Panc1 (cell line): ENCODE measurements at places on chromosomes 4 and X. TPM values are rescaled to one million over a fixed set of nuclear protein-coding genes. Genes with fewer than 3 reads are reported as not detected.

- no peaks in the 10 kb centered on the region for H3K27me3 ChIP-seq
- H3K36me3 ChIP-seq, result no peaks in the 10 kb centered on the region
- no peak for DNase-seq
- peak overlapping the region; percentile 53 for H3K27ac ChIP-seq
- no peak overlapping the region for H3K4me3 ChIP-seq
Measured at GRCh38 chr4:6695660-6696610, 2.3 kb downstream of the S100P start.

- no peaks in the 10 kb centered on the region for H3K4me1 ChIP-seq
- H3K36me3 ChIP-seq, result no peaks in the 10 kb centered on the region
- H3K27me3 ChIP-seq, result no peaks in the 10 kb centered on the region
Measured at GRCh38 chr4:79141530-79141929, 184.3 kb downstream of the NAA11 start.

GRCh38 chrX:150696866-150697265, 3.7 kb downstream of the MTMR1 start:
- DNase-seq, result no peak
- H3K4me1 ChIP-seq, result peaks cover 6% of the 10 kb centered on the region
- no peak overlapping the region for H3K27ac ChIP-seq
- no peak overlapping the region for H3K4me3 ChIP-seq
- no peaks in the 10 kb centered on the region for H3K27me3 ChIP-seq

- no peaks in the 10 kb centered on the region for H3K4me1 ChIP-seq
- no peak overlapping the region for H3K4me3 ChIP-seq
- no peaks in the 10 kb centered on the region for H3K36me3 ChIP-seq
- H3K27ac ChIP-seq, result no peak overlapping the region
Measured at GRCh38 chr4:84856468-84857049, 109.9 kb downstream of the WDFY3 start.

- no peaks in the 10 kb centered on the region for H3K36me3 ChIP-seq
- no peak for DNase-seq
- H3K27ac ChIP-seq, result no peak overlapping the region
- no peaks in the 10 kb centered on the region; the same call in 1 of the 2 replicates for H3K27me3 ChIP-seq
Measured at GRCh38 chrX:43663173-43663572, 7.1 kb downstream of the MAOA start.

DNA sequence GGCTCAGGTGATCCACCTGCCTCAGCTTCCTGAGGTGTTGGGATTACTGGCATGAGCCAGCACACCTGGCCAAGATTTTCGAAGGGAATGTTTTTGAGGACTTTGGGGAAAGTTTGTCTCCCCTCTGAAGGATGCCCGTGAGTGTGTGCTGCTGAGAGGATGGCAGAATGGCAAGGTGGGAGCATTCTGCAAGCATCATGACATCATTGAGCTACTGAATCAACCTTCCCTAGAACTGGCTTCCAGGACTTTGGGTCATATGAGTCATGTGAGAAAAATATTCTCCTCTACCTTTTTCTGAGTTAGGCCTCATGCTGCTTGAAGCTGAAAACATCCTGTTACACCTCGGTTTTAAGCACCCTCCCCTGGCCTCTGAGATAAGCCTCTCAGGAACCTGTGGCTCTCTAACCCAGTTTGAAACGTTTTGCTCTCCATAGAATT, 31.0 kb downstream of the TMEM131L start:
- no peak overlapping the region for H3K27ac ChIP-seq
- no peak overlapping the region for H3K4me3 ChIP-seq
- no peaks in the 10 kb centered on the region for H3K27me3 ChIP-seq
- no peak for DNase-seq
- no peaks in the 10 kb centered on the region for H3K4me1 ChIP-seq

- no peak overlapping the region for H3K27ac ChIP-seq
- no peaks in the 10 kb centered on the region for H3K36me3 ChIP-seq
- DNase-seq, result peak; percentile 17
Measured at GRCh38 chr4:112060212-112060611, 85.0 kb upstream of the FAM241A start.

KLHL4 gene
- total RNA-seq, result 27.6 TPM

FRAS1 gene
- 0.23 TPM for total RNA-seq

TMEM31 gene
- not detected for total RNA-seq

GRCh38 chr4:25654031-25654970, 1.4 kb upstream of the SLC34A2 start:
- no peak overlapping the region for H3K27ac ChIP-seq
- no peak overlapping the region for H3K4me3 ChIP-seq
- no peak for DNase-seq

EFHC2 gene
- total RNA-seq, result 0.28 TPM

DNA sequence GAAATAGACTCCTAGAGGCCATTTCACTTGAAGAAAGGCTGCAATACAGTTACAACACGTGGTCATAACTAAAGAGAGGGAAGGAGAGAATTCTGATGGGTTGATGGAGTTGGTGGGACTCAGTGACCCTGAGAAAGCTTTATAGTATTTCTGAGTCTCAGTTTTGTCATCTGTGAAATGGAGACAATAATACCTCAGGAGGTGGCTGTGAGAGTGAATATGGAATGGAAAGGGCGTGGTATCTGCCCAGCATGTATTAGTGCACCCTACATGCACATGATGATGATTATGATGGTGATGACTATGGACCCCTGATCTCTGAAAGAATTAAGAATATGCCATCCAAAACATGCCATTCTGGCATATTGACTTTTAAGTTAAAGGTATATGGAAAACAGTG, 66.0 kb downstream of the RHOH start:
- H3K27me3 ChIP-seq, result no peaks in the 10 kb centered on the region
- H3K4me3 ChIP-seq, result no peak overlapping the region
- no peaks in the 10 kb centered on the region for H3K4me1 ChIP-seq
- H3K27ac ChIP-seq, result peak overlapping the region; percentile 56; the same call in 1 of the 2 replicates
- H3K36me3 ChIP-seq, result no peaks in the 10 kb centered on the region

- H3K4me3 ChIP-seq, result peak overlapping the region; percentile 63
- H3K4me1 ChIP-seq, result no peaks in the 10 kb centered on the region; the same call in 1 of the 2 replicates
- DNase-seq, result no peak
- no peaks in the 10 kb centered on the region for H3K27me3 ChIP-seq
- no peaks in the 10 kb centered on the region; the same call in 1 of the 2 replicates for H3K36me3 ChIP-seq
Measured at GRCh38 chr4:76233967-76234678, 17.4 kb upstream of the FAM47E start.

- H3K36me3 ChIP-seq, result no peaks in the 10 kb centered on the region
- no peaks in the 10 kb centered on the region for H3K27me3 ChIP-seq
- H3K4me1 ChIP-seq, result no peaks in the 10 kb centered on the region
- no peak overlapping the region for H3K27ac ChIP-seq
Measured at GRCh38 chrX:15599461-15599860, 1.3 kb downstream of the ACE2 start.

ZGRF1 gene
- total RNA-seq, result 7.4 TPM

PIGA gene
- total RNA-seq, result 8.2 TPM

DNA sequence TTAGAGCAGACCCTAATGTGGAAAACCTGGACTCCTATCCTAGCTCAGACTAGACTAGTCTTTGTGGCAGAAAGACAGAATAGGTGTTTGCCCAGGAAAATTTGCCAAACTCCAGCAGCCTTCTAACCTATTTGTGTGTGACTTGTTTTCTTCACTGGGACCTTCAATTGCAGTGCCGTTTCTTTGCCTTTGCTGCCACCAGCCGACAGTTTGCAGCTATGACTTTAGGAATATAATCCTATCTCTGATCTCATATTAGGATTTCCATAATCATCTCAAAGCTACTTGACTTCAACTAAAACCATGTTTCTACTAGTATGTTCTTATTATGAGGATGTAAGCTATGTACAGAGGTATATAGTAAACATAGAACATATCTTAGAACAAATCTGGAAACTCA, 60.2 kb upstream of the PGAM4 start:
- H3K4me1 ChIP-seq, result no peaks in the 10 kb centered on the region
- no peak for DNase-seq
- no peaks in the 10 kb centered on the region for H3K36me3 ChIP-seq
- H3K27ac ChIP-seq, result no peak overlapping the region
- H3K4me3 ChIP-seq, result no peak overlapping the region

DNA sequence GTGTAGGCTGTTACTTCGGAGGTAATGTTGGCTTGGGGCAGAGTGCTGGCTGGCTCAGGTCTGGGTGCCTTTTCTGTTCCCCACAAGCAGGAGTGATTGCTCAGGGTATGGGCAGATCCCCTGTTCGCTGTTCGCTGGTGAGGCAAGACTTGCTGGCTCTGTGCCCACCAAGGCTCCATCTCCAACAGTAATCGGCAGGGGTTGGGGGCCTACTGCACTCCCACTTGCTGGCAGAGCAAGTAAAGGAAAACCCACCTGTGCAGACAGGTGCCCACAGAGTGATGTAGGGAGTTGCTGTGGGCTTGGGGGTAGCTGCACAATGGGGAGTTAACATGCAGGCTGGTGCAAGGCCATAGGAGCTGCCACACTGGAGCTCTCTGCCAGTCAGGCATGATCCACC, 8.0 kb upstream of the TMSB15C start:
- no peak overlapping the region for H3K4me3 ChIP-seq
- no peak overlapping the region for H3K27ac ChIP-seq
- H3K36me3 ChIP-seq, result no peaks in the 10 kb centered on the region
- H3K27me3 ChIP-seq, result peaks cover 2% of the 10 kb centered on the region; the same call in 1 of the 2 replicates

DNA sequence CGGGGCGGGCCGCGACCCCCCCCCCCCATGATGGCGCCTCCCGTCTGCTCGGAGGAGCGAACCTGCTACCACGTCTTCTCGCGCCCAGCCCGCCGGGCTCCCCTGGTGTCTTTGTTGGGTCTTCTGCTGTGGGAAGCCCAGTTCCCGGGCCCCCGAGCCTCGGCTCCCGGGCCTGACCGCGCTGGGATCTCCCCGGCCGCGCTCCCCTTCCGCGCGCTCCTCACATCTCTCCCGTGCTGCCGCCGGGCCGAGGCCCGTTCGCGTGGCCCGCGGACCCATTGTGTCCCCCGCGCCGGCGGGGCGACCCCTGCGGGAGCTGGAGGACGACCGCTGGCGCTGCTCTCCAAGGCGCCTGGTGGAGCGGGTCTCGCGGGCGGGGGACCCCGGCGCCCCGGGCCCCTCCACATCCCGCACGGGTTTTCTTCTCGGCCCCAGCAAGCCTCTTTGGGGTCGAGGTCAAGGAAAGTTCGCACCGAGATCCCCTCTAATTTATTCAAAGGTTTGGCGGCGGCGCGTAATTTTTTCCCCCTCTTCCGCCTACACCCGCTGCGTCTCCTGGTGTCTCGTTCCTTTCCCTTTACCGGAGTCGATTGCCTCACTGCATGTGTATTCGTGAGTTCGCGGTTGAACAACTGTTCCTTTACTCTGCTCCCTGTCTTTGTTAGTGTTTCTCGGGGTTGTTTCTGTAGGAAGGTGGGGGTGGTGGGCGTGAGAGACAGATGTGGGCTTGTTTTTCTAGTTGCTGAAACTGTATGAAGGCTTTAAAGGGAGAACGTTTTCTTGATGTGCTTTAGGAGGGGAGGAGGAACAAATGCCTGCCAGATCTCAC, 770 bp downstream of the SMAD1 start:
- no peak for DNase-seq
- peak overlapping the region; percentile 86 for H3K27ac ChIP-seq
- no peaks in the 10 kb centered on the region for H3K27me3 ChIP-seq
- peak overlapping the region; percentile 76 for H3K4me3 ChIP-seq
- H3K36me3 ChIP-seq, result no peaks in the 10 kb centered on the region

CT45A1 gene
- total RNA-seq, result not detected

GRCh38 chr4:27666943-27667342, 806.3 kb downstream of the STIM2 start:
- H3K4me3 ChIP-seq, result no peak overlapping the region
- H3K27me3 ChIP-seq, result no peaks in the 10 kb centered on the region
- H3K27ac ChIP-seq, result no peak overlapping the region
- H3K36me3 ChIP-seq, result no peaks in the 10 kb centered on the region
- no peaks in the 10 kb centered on the region for H3K4me1 ChIP-seq

EXOC1L gene
- total RNA-seq, result not detected

DNA sequence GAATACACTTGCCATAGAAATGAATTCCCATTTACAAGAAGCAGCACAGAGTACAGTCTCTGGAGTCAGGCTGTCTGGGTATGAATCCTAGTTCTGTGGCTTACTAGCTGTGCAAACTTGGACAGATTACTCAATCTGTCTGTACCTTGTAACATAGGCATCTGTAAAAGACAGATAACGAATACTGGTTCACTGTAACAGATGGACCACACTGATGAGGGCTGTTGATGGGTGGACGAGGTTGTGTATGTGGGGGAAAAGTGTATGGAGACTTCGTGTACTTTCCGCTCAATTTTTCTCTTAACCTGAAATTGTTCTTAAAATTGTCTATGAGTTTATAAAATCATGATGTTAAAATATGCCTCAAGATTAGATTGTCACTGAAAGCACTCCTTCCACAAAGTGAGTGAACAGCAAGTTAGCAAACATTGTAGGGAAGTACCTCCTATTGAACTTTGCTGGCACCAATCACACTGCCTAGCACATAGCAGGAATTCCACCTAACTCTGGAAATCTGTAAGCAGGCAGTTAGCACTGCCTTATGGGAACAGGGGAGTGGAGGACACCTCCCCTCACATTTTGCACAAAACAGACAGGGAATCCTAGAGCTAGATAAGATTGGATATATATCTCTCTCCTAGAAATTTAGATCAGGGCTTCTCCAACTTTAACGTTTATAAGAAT, 6.5 kb upstream of the EXOSC9 start:
- H3K4me1 ChIP-seq, result no peaks in the 10 kb centered on the region; the same call in 1 of the 2 replicates
- no peak overlapping the region for H3K4me3 ChIP-seq
- no peak overlapping the region for H3K27ac ChIP-seq
